ENCODE measurements at places on chromosomes 1 and 21. TPM values are rescaled to one million over a fixed set of nuclear protein-coding genes. Genes with fewer than 3 reads are reported as not detected.

GRCh38 chr1:211577277-211577818 is 1.6 kb downstream of the SLC30A1 start:
- H3K27ac ChIP-seq, result peak overlapping the region; percentile 64
- H3K4me3 ChIP-seq, result peak overlapping the region; percentile 80
- H3K27me3 ChIP-seq, result no peaks in the 10 kb centered on the region
- DNase-seq, result no peak

DNA sequence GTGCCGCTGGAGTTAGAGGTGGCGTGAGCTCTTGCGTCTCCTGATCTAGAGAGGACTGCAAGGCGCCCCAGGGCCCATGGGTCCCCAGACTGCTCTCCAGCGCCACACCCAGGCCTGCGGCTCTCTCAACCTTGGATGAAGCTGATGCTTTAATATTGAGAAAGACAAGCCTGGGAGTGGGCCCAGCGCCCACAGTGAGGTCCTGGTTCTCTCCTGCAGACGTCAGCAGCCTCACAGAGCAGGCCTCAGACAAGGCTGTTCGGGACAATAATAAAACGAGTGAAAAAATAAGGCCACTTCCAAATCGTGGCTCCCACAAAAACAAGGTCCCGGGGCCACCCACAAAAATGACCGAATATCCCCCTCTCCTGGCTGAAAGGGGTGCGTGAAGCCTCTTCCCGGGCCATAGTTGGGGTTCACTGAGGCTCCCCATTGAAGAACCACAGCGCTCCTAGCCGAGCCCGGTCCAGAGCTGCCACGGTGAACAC is 6.0 kb upstream of the DNMT3L start:
- H3K27me3 ChIP-seq, result no peaks in the 10 kb centered on the region
- no peak overlapping the region for H3K27ac ChIP-seq
- no peaks in the 10 kb centered on the region for H3K36me3 ChIP-seq
- H3K4me3 ChIP-seq, result no peak overlapping the region
- H3K4me1 ChIP-seq, result peaks cover 4% of the 10 kb centered on the region
- peak; percentile 62 for DNase-seq

GRCh38 chr1:220705782-220706181 is 15.6 kb downstream of the C1orf115 start:
- no peak overlapping the region for H3K4me3 ChIP-seq
- no peaks in the 10 kb centered on the region for H3K27me3 ChIP-seq
- no peak overlapping the region for H3K27ac ChIP-seq
- H3K36me3 ChIP-seq, result no peaks in the 10 kb centered on the region
- peaks cover 22% of the 10 kb centered on the region for H3K4me1 ChIP-seq
- DNase-seq, result no peak

DNA sequence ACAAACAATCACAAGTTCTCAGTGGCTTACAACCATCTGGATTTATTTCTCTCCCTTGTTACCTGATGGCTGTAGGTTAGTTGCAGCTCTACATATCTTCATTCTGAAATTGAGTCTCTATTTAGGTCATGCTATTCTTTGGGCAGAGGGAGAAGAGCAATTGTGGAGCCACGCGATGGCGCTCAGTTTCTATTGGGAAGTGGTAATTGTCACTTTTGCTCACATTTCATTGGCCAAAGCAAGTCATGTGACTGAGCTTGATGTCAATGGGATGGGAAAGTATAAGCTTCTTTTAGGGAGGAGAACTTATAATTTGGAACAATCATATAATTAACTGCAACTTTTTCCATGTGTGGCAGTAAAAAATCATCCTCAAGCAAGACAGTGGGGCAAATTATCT is 166.5 kb downstream of the LMO4 start:
- no peak for DNase-seq
- no peaks in the 10 kb centered on the region for H3K4me1 ChIP-seq
- H3K27me3 ChIP-seq, result no peaks in the 10 kb centered on the region
- no peak overlapping the region for H3K27ac ChIP-seq
- H3K4me3 ChIP-seq, result no peak overlapping the region

DNA sequence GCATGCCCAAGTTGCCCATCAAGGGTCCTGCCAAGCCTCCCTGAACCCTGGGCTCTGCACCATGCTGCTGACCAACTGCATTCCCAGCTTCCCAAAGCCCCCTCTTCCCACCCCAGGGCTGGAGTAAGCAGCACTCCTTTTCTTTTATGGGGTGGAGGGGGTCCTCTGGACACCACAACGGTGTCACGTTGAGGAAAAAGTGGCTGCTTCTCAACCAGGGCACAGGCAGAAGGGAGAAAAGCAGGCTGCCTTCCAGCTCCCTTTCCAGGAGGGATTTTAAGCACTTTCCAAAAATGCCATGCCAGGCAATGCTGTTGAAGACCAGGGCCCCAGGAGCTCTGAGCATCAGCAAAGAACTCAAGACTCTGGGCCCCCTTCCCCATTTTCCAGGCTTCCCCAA is 691 bp downstream of the RIMS3 start:
- peak; percentile 20 for DNase-seq
- H3K4me3 ChIP-seq, result no peak overlapping the region
- no peaks in the 10 kb centered on the region for H3K36me3 ChIP-seq
- no peaks in the 10 kb centered on the region for H3K27me3 ChIP-seq

DNA sequence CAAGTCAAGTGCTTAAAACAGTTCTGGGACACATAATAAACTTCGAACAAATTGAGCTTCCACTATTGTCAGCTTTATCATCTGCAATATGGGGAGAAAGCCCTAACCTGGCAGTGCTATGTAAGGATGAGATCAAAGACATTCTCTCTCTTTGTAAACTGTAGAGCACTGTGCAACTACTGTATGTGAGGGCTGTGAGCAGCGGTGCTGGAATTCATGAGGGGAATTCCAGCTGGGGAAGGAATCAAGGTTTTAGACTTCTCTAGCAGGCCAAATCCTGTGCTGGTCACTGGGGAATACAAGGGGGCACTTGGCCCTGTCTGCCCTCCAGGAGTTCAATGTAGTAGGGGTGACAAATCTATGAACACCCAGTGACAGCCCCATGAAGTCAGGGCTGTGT is 9.3 kb downstream of the FAM151A start:
- no peaks in the 10 kb centered on the region for H3K36me3 ChIP-seq
- H3K27me3 ChIP-seq, result no peaks in the 10 kb centered on the region
- no peak overlapping the region for H3K27ac ChIP-seq

- no peak for DNase-seq
- no peaks in the 10 kb centered on the region for H3K4me1 ChIP-seq
- H3K4me3 ChIP-seq, result no peak overlapping the region
- no peak overlapping the region for H3K27ac ChIP-seq
Measured at GRCh38 chr1:38088366-38088765, 41.8 kb upstream of the POU3F1 start.

- no peak overlapping the region for H3K27ac ChIP-seq
- no peak overlapping the region for H3K4me3 ChIP-seq
- no peaks in the 10 kb centered on the region for H3K36me3 ChIP-seq
- DNase-seq, result no peak
Measured at GRCh38 chr1:194159941-194160340, 973.5 kb upstream of the B3GALT2 start.

GRCh38 chr1:41766546-41766945 is 152.2 kb downstream of the HIVEP3 start:
- no peaks in the 10 kb centered on the region for H3K36me3 ChIP-seq
- H3K27me3 ChIP-seq, result no peaks in the 10 kb centered on the region
- no peak overlapping the region for H3K4me3 ChIP-seq

DNA sequence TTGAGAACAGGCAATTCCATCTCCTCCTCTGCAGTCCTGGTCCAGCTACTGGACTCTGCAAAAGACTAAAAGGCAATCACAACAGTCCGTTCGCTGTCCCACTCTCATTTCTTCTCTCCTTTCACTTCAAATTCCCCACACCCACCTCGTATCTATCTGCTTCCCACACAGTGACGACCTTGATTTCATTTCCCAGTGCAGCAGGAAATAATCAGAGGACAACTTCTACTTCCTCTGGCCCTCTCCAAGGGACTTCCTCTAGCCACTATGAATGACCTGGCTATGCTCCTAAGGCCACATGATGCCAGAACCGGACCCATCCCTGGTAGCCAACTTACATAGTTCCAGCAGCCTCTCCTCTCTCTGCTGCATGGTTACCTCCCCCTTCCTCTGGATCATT is 8.0 kb downstream of the NOL9 start:
- H3K36me3 ChIP-seq, result peaks cover 51% of the 10 kb centered on the region
- H3K27ac ChIP-seq, result no peak overlapping the region
- DNase-seq, result no peak

GRCh38 chr1:182857212-182857611 is 18.1 kb downstream of the DHX9 start:
- no peaks in the 10 kb centered on the region for H3K4me1 ChIP-seq
- no peak overlapping the region for H3K27ac ChIP-seq
- H3K27me3 ChIP-seq, result no peaks in the 10 kb centered on the region
- DNase-seq, result no peak

GRCh38 chr1:41520951-41521752 is 36.7 kb upstream of the EDN2 start:
- no peaks in the 10 kb centered on the region for H3K27me3 ChIP-seq
- H3K27ac ChIP-seq, result no peak overlapping the region
- no peak overlapping the region for H3K4me3 ChIP-seq
- H3K36me3 ChIP-seq, result no peaks in the 10 kb centered on the region

GRCh38 chr1:70405780-70406416 is 5.2 kb upstream of the CTH start:
- no peak overlapping the region for H3K4me3 ChIP-seq
- H3K36me3 ChIP-seq, result no peaks in the 10 kb centered on the region
- DNase-seq, result no peak
- no peaks in the 10 kb centered on the region for H3K27me3 ChIP-seq
- peaks cover 6% of the 10 kb centered on the region for H3K4me1 ChIP-seq

DNA sequence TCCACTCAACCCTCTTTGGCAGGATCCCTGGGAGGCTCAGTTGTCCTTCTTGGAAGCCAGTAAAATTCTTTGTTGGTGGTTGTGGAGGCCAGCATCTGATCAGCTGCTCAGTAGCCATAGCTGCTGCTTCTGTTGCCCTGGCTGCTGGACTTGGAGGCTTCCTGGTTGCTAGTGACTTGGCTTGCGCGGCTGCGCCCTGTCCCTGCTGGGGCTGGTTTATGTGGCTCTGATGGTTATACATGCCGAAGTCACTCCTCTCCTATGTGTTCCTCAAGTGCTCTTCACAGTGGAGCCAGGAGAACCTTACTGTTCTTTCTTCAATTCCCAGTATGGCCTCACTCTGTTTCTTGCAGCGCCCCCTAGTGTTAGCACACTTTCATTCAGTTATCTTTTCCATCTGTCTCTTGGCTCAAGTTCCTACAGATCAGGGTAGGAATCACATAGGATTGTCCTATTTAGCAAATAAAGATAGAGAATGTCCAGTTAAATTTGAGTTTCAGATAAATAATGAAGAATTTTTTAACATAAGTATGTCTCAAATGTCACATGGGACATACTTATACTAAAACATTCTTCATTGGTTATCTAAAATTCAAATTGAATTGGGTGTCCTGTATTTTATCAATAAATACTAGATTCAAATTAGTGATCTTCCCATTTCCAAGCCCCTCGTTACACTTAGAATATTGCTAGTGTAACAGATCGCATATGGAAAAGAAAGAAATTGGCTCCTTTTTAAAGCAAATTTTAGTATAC is 176.5 kb downstream of the TGFB2 start:
- H3K36me3 ChIP-seq, result no peaks in the 10 kb centered on the region
- no peak overlapping the region for H3K4me3 ChIP-seq
- no peaks in the 10 kb centered on the region for H3K27me3 ChIP-seq
- no peak overlapping the region for H3K27ac ChIP-seq
- DNase-seq, result peak; percentile 61

GRCh38 chr1:157095551-157095950 is 4.1 kb downstream of the ETV3L start:
- no peak overlapping the region for H3K27ac ChIP-seq
- no peaks in the 10 kb centered on the region for H3K27me3 ChIP-seq
- no peak overlapping the region for H3K4me3 ChIP-seq
- no peaks in the 10 kb centered on the region for H3K4me1 ChIP-seq
- no peak for DNase-seq

DNA sequence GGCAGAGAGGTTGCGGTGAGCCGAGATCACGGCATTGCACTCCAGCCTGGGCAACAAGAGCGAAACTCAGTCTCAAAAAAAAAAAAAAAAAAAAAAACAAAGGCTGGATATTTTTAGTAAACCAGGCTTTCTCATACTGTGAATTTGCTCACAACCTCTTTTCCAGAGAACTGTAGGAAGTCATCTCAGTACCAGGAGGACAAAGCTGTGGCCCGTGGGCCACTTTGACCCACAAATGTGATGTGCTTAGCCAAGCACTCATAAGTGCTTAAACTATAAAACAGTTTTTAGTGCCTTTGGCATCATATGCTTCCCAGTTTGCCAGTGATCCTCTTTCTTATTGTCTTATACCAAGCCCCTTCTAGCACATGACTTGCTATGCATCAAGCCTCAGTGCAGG is 46.5 kb downstream of the RNF11 start:
- no peak for DNase-seq
- no peak overlapping the region for H3K4me3 ChIP-seq
- H3K36me3 ChIP-seq, result no peaks in the 10 kb centered on the region
- no peaks in the 10 kb centered on the region for H3K4me1 ChIP-seq
- no peak overlapping the region for H3K27ac ChIP-seq

- no peak overlapping the region for H3K27ac ChIP-seq
- no peak for DNase-seq
- peaks cover 3% of the 10 kb centered on the region for H3K27me3 ChIP-seq
- no peak overlapping the region for H3K4me3 ChIP-seq
- H3K36me3 ChIP-seq, result no peaks in the 10 kb centered on the region
Measured at GRCh38 chr1:29700491-29700890, 464.2 kb downstream of the PTPRU start.

GRCh38 chr1:219442611-219443061 is 170.3 kb downstream of the ZC3H11B start:
- H3K36me3 ChIP-seq, result no peaks in the 10 kb centered on the region
- no peak overlapping the region for H3K4me3 ChIP-seq
- no peak overlapping the region for H3K27ac ChIP-seq

- H3K36me3 ChIP-seq, result no peaks in the 10 kb centered on the region
- no peaks in the 10 kb centered on the region for H3K27me3 ChIP-seq
- H3K4me3 ChIP-seq, result no peak overlapping the region
Measured at GRCh38 chr1:215779729-215780128, 212.6 kb downstream of the KCTD3 start.

FOXD3 gene
- polyA plus RNA-seq, result not detected

KMO gene
- polyA plus RNA-seq, result 29.0 TPM

SH2D2A gene
- 0.73 TPM for polyA plus RNA-seq

KRTAP19-1 gene
- polyA plus RNA-seq, result not detected

C1orf87 gene
- polyA plus RNA-seq, result not detected

PLCH2 gene
- polyA plus RNA-seq, result 24.4 TPM

MROH9 gene
- not detected for polyA plus RNA-seq

ADGRL2 gene
- not detected for polyA plus RNA-seq

HES3 gene
- not detected for polyA plus RNA-seq

All from B cell (primary cell).